A172 (cell line): ENCODE measurements at places on chromosomes 2 and 18.
A peak's percentile ranks its signal among the peaks of the same experiment; 100 is the strongest.

DNA sequence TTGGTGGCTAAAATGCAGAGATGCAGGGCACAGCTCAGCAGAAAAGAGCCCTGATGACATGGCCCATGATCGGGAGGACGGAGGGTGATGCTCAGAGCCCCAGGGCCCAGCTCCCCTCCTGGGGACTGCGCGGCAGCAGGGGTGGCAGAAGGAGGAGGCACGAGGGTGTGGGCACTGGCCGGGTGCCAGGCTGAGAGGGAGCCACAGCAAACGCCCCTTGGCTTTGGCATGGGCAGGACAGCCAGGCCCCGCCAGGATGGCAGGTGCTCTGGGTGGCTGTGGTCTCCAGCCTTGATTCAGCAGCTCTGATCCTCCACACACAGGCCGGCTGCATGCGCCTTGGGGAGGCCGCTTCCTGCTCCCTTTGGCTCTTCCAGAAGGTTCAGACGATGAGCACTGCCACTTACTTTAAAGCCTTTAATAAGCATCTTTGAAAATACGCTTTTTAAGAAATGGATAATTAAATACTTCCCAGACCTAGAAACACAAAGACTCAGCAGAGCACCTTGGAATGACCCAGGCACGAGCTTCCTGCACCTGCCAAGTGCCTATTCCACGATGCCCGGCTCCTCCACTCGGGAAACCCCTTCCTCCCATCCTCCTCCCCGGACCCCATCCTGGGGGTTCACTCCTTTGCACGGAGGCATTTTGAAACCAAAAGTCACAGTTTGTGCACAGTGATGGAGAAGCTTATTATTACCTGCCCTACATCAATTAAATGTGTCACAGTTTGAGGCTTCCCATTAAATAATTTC, 78.5 kb upstream of the SNTG2 start:
- no peak for DNase-seq

DNA sequence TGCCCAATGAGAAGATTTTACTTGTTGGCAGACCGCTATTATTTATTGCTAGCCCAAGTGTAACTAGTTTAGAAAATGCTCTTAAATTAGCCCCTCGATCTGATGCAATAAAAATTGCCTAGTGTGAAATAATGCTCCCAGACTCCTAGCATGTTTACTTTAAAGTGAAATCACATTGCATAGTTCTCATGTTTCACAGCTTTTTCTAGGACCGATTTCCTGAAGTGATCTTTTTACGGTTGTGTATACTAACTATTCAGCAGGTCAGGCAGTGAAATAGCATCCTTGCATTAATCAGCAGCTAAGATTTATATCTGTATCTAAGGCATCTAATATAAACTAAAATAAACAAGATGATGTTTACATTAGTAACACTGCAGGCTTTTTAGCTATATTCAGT, 52.4 kb downstream of the PMS1 start:
- peak; percentile 45 for DNase-seq

DNA sequence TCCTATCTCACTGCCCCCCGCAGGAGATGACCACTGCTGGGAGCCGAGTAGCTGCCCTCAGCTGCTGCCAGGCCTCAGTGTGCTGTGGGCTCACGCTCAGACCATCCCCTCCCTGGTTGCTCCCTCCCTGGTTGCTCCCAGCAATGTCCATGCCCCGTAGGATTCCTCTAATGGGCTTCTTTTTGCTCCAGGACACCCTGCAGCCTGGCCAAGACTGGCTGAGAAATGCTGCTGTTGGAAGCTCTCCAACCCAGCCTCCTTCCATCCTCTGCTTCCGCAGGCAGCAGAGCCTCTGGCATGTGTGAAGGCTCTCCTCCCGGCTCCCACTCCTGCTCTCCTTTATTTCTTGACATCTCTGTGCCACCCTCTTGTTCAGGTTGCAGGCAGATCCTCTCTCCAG, 48.6 kb downstream of the SOX11 start:
- no peak for DNase-seq

DNA sequence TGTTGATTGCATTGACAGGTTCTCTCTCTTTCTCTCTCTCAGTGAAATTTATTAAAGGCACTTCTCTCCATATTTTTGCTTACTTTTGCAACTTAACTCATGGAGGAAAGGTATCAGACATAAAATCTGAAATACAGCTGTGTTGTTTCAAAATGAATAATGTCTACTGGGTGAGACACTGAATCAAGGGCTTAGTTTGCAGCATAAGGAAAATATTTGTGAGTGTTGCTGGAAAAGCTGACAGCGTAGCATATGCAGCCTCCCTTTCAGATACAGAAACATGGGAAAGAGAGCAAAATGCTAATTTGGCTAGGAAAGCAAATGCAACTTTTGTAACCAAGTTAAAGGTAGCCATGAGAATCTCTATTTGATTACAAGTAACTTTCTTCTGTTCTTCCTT, 81.5 kb upstream of the COL3A1 start:
- no peak for DNase-seq

DNA sequence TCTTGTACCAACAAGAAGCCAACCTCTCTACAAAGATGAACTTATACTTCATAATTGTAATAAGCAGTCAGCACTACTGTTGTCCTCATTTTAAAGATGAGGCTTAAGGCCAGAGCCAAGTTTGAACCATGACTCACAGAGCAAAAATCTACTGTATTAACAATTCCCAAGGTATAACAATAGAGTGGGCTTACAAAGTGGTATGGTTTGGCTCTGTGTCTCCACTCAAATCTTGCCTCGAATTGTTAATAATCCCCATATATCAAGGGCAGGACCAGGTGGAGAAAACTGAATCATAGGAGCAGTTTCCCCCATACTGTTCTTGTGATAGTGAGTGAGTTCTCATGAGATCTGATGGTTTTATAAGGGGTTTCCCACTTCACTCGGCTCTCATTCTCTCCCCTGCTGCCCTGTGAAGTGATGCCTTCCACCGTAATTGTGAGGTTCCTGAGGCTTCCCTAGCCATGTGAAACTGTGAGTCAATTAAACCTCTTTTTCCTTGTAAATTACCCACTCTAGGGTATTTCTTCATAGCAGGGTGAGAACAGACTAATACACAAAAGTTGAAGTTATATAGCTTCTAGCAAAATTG, 19.5 kb downstream of the MRPL44 start:
- DNase-seq = peak; percentile 63

- peak; percentile 39 for DNase-seq
Measured at GRCh38 chr2:178764097-178764496, 43.1 kb downstream of the TTN start.

DNA sequence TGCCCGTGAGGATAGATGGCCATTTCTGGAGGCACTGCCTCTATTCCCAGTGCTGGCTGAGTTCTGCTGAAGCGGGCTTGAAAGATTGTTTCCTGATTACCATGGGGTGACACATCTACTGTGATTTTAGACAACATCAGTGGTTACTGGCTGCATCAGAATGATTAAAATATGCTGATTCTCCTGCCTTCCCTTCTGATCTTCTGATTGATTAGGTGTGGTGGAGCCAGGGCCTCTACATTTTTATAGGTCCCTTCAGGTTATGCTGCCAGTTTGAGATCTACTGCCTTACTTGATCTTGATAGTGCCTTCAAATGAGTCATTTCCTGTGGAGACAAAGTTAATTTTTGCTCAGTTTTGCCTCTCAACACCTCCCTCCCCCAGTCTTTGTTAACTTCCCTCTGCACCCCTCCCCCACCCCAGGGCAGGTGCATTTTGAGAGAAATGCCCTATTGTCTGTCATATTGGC, 31.6 kb upstream of the SNORC start:
- DNase-seq = peak; percentile 81

DNA sequence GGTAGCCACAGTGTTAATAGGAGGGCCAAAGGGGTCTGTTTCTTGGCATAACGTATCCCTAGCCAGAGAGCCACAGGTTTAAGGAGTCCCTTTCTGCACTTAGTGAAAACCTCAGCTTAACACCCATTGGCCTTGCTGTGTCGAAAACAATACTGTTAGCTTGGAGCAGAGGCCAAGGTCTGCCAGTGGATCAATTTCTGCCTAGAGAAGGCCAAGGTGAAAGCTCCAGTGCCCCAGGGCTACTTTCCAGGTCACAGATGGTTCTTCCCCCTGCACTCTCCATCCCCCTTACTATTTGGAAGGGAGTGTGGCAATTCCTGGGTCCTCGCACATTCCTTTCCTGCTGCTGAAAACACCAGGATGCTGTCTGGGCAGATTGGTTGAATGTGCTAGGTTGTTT, 74.8 kb upstream of the TNP1 start:
- DNase-seq = no peak

DNA sequence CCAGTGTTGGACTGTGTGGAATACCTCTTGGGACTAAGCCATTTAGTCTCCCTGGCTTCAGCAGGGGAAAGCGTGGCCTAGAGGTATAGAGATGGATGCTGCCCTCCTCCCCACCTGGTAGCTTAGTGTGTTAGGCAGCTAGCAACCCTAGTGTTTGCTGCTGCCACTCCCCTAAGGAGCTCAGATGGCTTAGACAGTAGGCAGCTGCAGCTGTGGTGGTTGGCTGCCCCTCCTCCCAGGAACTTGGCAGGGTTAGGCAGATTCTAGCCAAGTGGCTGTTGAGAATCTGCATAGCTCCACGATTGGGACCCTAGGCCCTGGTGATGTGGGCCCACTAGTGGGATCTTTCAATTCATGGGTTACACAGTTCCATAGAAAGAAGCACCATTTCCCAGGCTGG, 550.4 kb upstream of the CHAC2 start:
- DNase-seq = no peak

DNA sequence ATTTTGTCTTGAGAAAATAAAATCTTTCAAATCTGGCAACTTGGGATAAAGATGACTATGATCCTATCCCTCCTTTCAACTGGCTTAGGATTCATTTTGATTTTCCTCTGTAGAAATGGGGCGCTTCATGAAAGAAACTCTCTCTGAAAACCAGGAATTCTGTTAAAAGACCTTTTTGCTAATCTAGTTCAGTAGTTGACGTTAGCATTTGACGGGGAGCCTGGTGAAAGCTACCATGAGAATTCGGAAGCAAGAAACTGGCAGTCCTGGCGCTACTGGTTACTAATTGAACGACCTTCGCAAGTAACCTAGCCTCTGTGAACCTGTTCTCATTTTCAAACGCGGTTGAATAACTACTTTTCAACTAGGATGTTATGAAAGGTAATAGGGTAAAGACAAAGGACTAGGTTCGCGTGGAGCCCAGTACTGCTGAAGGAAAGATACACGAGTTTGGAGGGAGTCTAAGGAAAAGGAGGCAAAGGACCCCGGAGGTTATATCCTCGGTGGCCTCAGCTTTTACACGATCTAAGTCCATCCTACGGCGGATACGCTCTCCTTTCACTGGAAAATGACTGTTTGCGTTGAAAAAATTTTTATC, 604 bp upstream of the STK11IP start:
- DNase-seq = peak; percentile 44
